ENCODE measurements at places on chromosomes 1 and 21.

- no peak for DNase-seq
Observed at GRCh38 chr1:167105271-167106118, 11.6 kb downstream of the STYXL2 start.

DNA sequence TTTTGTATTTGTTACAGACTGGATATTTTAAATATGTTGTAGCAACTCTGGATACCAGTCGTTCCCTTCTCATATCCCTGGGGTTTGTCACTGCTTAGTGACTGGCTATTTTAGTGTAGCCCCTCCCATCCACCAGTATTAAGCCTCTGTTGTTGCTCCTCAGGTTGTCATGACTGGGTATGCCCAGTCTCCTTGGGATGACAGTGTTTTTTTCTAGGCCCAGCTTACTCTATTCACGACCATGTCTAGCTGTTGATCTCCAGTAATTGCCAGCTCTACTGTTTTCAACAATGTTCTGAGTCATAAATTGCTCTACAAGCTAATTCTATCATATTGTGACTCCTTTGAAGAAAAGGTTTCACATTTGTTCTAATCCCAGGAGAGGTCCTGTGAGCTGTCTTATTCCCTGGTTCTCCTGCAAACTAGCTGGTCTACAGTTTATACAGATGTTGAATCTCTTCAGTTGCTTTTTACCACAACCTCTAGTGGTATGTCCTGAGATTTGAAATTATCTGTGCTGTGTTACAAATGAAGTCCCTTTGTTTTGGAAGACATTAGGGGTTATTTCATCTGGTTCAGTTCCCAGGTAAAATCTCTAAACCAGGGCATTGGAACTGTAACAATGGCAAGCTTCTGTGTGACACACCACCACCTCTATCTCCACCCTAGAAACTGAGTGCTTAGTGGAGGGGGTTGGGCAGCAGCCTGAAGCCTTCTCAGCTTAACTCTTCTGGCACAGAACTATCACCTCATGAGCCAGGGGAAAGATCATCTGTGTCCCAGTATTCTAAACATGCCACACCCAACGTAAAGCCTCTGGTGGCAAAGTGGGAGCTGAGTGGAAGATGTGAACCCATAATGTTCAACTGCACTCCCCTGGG, 124.6 kb downstream of the TRIM33 start:
- no peak for DNase-seq

DNA sequence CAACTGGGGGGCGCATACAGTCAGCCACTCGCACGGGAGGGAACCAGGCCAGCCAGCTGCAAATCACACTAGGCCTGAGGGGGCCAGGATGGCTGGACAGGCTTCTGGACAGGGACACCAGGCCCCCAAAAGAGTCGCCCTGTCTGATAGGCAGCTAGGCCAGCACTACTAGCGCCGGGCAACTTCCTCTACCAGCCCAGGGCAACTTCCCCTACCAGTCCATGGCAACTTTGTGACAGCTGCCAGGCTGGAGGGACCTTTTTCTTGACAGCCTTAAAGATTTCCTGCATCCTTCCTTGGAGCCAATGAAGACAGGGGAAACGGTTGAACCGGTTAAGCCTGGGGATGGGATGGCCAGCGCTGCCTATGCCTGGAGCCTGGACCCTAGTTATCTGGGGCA, 5.1 kb downstream of the IFFO2 start:
- DNase-seq, result no peak

DNA sequence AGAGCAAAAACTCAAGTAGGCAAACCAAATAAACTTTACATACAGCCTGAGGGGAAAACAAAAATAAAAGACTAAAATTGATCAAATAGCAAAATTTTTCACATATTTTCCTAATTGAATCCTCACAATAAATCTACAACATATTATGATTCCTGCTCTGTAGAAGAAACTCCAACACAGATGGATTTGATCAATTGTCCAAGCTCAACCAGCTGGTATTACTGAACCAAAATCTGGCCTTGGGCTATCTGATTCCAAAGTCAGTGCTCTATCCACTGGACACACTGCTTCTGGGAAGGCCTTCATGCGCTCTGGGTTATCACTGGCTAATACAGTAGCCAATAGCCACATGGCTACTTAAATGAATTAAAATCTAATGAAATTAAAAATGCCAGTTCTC, 39.3 kb downstream of the PCNX2 start:
- no peak for DNase-seq

DNA sequence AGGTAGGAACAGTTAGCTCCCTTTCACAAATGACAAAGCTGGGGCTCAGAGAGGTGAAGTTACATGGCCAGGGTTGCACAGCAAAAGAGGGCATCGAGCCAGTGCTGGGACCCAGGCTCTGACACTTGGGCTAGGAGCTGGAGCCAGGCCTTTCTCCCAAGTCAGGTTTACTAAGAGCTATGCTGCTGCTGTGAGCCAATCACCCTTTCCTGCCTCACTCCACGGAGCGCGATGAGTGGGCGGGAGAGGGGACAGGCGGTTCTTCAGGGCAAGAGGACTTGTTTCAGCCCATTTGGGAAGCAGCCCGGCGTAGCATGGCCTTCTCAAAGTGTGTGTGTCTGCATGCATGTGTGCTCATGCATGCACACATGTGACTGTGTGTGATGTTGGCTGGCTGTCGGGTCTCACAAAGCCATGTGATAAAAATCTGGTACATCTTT, 10.6 kb downstream of the ID3 start:
- peak; percentile 42 for DNase-seq

- DNase-seq, result no peak
Observed at GRCh38 chr1:157098519-157098918, 1.1 kb downstream of the ETV3L start.

GRCh38 chr21:44873356-44874239, at the start of gene PTTG1IP:
PTTG1IP (minus strand) TSS chr21:44873690; CDS start chr21:44873616, 74 bp downstream.
- peak; percentile 98 for DNase-seq

DNA sequence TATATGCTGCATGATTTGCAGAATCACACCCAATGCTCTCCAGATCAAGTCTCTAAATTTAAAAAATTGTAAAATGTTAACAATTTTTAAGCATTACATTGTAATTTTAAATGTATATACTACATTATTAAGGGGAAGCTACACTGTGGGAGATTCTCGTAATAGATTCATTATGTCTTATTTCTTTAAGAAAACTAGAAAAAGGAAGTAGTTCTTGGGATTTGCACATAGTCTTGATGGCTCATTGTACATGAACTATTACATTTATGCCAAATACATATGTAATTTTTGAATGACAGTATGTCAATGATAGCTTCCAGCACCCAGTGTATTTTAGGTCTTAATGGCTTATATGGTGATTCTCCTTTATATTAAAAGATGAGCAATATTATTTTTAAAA, 250.3 kb downstream of the PTPRC start:
- DNase-seq, result no peak

GRCh38 chr1:96367791-96368190, 353.8 kb upstream of the PTBP2 start:
- no peak for DNase-seq

- peak; percentile 95 for DNase-seq
Observed at GRCh38 chr21:27423038-27423437, 456.1 kb upstream of the ADAMTS5 start.

GRCh38 chr1:51843948-51844347, 34.6 kb downstream of the NRDC start:
- no peak for DNase-seq

GRCh38 chr21:35520302-35520701, 471.2 kb upstream of the RUNX1 start:
- peak; percentile 33 for DNase-seq

GRCh38 chr1:40315795-40316594, 1.1 kb downstream of the COL9A2 start:
- peak; percentile 9 for DNase-seq

- DNase-seq, result peak; percentile 57
Observed at GRCh38 chr1:27602462-27603308, 1.3 kb downstream of the AHDC1 start.

GRCh38 chr21:42213082-42213774, 5.7 kb upstream of the ABCG1 start:
- DNase-seq, result no peak

- DNase-seq, result no peak
Observed at GRCh38 chr1:107953556-107953955, 11.4 kb downstream of the VAV3 start.

DNA sequence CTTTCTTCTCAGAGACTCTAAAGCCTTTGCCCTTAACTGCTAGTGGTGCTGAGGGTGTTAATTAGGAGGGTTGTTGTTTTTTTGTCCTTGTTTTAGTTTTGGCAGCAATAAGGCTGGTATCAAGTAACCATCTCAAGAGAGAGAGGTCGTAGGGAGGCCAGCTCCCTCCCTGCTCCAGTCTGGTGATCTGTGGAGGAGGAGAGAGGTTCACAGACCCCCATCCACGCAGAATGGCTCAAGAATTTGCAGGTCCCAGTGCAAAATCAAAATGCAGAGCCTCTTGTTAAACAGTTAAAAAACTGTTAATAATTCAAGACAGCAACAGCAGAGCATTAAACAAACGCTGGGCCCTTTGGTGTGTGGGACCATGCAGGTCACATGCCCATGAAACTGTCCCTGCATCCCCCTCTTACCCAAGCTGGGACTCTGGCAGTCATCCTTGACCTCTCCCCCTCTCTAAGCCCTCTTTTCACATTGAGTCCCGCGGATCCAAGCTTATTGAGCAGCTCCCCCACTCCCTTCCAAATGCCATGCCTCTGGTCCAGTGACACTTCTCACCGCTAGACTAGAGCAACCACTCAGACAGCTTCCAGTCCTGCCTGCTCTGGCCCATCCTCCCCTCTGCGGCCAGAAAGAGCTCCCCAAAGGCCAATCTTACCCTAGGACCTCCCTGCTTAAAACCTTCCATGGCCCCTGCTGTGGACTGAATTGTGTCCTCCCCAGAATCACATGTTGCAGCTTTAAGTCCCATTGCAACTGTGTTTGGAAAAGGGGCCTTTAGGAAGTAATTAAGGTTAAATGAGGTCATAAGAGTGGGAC, 47.7 kb upstream of the RPL11 start:
- no peak for DNase-seq

DNA sequence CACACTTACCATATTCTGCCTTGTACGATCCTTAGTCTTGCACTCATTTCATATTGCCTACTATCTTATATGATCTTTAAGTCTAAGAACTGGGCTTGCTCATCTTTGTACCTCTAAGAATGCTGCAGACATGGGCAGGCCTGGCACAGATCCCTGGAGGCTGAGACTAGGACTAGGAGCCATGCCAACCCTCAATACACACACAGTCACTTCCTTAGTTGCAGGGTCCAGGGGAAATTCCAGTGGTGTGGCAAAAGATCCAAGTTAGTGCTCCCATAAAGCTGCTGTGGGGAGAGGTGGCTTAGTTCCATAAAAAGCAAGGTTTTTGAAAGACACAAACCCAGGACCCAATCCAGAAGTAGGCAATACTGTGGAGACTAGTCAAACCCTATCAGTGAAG, 59.9 kb downstream of the CYYR1 start:
- no peak for DNase-seq

GRCh38 chr1:27521861-27522431, 32.0 kb upstream of the WASF2 start:
- DNase-seq, result no peak

DNA sequence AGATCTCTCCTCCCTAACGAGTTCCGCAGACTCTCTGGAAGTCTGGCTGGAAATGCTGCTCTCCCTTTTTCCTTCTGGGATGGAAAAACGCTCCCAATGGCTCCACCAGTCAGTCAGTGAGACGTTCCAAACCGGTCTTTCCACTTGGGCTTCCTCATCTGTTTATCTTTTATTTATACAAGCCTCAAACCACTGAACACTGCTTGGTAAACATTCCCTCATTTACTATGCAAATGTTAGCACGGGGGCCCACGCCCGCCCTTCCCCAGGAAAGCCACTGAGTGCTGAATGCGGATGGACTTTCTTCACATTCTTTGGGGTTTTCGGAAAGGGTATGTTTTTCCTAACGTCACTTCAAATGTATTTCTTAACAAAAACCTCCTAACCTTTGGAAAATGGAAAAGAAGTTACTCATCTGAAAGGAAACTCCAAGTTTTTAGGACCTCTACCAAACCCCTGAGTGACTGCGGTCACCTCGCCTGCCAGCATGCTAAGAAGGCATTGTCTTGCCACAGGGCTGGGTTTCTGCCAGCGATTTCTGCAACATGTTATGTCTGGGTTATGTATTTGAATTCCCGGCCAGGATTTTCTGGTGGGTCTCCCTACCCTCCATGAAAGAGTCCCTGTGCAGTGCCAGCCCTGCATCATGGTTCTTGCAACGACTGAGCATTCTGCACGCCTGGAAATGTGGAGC, 14.0 kb upstream of the UMODL1 start:
- peak; percentile 84 for DNase-seq

GRCh38 chr21:42735061-42735460, 81.6 kb downstream of the PDE9A start:
- no peak for DNase-seq

DNA sequence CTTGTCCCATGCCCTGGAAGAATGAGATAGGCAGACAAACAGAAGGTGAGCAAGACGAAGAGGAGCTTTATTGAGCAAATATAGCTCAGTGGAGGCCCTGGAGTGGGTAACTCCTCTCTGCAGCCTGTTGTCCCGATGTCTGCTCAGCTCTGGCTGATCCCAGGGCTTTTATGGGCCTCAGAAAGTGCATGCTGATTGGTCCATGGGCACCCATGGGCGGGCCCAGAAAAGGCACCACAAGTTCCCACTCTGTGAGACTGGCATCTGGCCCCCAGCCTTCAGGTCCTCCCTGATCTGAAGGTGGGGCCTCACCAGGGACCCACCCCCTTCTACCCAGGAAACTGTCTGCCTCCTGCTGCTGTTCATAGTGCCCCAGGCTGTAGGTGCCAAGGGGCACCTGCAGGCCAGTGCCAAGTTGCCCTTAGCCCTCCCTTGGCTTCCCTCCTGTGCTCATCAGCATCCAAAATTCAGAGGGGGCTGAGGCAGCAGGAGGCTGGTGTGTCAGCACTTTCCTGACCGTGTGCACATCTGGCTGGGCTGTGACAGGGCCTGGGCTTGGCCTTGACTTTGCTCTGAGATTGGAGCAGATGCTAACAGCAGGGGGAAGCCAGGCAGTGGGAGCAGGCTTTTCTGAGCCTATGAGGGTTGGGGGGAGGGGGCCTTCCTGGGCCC, 35.4 kb downstream of the ACTL8 start:
- no peak for DNase-seq

- DNase-seq, result no peak
Observed at GRCh38 chr1:207070811-207071210, 17.7 kb downstream of the PFKFB2 start.

GRCh38 chr1:12078938-12079861, 16.1 kb downstream of the TNFRSF8 start:
- DNase-seq, result peak; percentile 58

GRCh38 chr1:9700340-9700739, 48.8 kb downstream of the PIK3CD start:
- DNase-seq, result peak; percentile 50

DNA sequence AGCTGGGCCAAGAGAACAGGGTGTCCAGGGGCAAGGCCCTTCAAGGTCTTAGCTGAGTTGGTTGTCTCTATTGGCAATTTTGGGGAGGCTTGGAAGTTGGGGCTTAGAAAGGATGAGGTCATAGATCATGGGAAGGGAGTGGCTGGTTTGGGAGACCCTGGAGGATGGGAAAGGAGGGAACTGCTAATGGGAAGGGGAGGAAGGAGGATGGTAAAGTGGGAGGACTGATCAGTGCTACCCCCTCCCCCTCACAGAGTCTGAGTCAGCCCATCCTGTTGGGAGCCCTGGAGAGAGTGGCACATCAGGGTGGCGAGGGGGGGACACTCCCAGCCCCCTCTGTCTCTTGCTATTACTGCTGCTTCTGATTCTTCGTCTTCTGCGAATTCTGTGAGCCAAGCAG, 5.1 kb downstream of the EFNA4 start:
- no peak for DNase-seq

All from fibroblast of villous mesenchyme (primary cell).